ENCODE measurements at places on chromosomes 2 and 18.
A peak's percentile ranks its signal among the peaks of the same experiment; 100 is the strongest.

DNA sequence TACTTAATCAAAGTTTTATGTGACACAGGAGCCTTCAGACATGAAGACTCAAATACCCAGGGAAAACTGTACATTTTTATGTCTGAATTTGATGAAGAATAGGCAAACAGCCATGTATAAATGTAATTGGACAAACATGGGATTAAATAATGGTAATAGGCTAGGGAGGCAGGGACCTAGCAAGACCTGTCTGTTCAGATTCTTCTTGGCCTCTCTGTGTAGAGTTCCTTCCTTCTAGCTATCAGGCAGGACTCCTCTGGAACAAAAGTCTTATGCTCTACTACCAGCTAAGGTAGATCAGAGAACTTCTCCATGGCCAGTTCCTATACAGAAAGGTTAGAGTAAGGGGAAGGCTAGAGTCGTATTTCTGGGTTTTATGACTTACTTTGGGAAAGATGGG, 9.5 kb upstream of the PARD3B start:
- no peak for DNase-seq

GRCh38 chr2:97788986-97789644, 75.7 kb downstream of the ZAP70 start:
- DNase-seq: no peak

GRCh38 chr18:42025974-42026625, 71.1 kb downstream of the PIK3C3 start:
- no peak for DNase-seq

DNA sequence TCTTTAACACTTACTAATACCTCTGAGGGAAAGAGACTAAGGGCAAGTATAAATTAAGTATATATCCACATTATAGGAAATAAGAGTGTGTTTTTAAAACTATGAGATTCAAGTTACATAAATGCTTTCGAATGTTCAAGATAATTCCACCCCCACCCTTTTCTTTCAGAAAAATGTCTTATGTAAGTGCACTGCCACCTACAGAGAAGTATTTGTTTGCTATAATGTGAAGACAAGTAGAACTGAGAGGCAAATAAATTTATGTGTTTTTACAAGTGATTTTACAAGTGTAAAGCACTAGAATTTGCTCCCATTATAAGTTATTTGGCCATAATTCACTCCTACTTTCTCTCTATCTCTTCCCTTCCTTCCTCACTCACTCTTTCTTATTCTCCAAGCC, 99.9 kb upstream of the CRACDL start:
- DNase-seq: peak; percentile 13

GRCh38 chr18:1014509-1014908, 109.8 kb downstream of the ADCYAP1 start:
- no peak for DNase-seq

- no peak for DNase-seq
Observed at GRCh38 chr2:199946836-199947235, 8.5 kb downstream of the TYW5 start.

GRCh38 chr2:120312860-120313694, 32.9 kb upstream of the INHBB start:
- DNase-seq: peak; percentile 84

GRCh38 chr18:12026562-12026961, 45.3 kb downstream of the IMPA2 start:
- DNase-seq: no peak

DNA sequence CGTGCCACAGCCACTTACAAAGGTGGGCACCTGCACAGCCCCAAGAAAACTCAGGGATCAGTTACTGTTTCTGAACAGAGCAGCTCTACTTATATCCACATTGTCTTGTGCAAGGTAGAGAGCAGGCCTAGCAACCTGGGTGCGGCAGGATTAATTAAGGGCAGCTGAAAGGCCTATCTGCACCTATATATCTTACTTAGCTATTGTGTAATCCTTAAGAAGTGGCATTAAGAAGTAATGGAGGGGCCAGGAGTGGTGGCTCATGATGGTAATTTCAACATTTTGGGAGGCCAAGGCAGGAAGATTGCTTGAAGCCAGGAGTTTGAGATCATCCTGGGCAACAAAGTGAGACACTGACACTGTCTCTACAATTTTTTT, 12.8 kb upstream of the ARL5A start:
- DNase-seq: no peak

DNA sequence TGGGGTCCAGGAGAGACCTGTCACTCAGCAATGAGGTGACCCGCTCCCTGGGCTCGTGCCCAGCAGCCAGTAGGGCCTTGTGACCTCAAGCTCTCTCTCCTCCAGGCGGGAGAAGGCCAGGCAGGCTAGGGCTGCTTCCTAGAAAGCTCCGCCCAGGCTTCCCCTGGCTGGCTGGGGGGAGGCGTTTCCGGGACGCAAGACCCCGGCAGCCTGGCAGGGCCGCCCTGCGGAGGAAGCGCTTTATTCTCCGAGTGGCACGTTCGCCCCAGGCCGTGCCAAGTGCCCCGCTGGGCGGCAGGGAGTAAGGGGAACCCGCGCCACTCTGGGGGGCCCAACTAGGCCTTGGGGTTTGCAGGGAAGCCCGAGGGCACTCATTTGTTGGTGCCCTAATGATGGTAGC, 21.2 kb upstream of the EPAS1 start:
- DNase-seq: peak; percentile 47

Data from iris pigment epithelial cell (primary cell).